ENCODE measurements at places on chromosomes 11 and 22.
A peak's percentile ranks its signal among the peaks of the same experiment; 100 is the strongest.

- DNase-seq: no peak
Observed at GRCh38 chr11:1880746-1881441, 10.8 kb downstream of the PRR33 start.

- no peak for DNase-seq
Observed at GRCh38 chr11:68287419-68287818, 15.6 kb upstream of the C11orf24 start.

- no peak for DNase-seq
Observed at GRCh38 chr22:33975841-33976240, 55.6 kb upstream of the LARGE1 start.

GRCh38 chr22:21818487-21819182 lies 48.8 kb downstream of the MAPK1 start:
- DNase-seq: no peak

DNA sequence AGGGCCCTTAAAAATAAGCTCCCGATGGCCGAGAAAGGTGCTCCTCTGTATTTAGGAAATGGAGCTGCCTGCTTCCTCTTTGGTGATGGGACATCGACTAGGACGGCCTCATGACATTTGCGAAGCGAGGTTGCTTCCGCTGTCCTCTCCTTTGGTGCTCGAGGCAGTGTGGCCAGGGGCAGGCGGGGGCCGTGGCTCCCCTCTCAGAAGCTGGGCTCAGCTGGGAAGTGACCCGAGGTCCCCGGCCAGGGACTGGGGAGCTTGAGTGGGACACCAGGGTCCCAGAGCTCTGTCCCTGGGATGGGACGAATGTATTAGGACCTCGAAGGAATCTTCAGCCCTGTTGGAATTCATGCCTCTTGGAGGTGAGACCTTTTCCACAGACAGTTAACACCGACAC lies 151.1 kb downstream of the CTTN start:
- no peak for DNase-seq

DNA sequence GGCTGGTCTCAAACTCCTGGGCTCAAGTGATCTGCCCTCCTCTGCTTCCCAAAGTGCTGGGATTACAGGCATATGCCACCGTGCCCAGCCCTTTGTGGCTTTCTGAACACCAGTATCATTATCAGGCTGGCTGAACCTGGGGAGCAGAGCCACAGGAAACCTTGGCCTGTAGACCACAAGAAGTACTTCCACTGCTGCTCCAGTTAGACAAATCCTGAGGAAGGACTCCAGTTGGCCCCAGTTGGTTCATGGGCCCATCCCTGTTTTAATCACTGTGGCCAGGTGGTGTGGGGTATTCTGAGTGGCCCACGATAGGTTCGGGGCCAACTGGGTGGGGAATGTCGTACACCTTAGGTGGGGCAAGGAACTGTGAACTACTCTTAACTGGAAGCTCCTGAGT lies 5.5 kb upstream of the DUSP18 start:
- no peak for DNase-seq

GRCh38 chr11:61176446-61176845 lies 15.2 kb upstream of the VPS37C start:
- DNase-seq: no peak

GRCh38 chr11:111632516-111633220 lies 30.4 kb downstream of the SIK2 start:
- no peak for DNase-seq

DNA sequence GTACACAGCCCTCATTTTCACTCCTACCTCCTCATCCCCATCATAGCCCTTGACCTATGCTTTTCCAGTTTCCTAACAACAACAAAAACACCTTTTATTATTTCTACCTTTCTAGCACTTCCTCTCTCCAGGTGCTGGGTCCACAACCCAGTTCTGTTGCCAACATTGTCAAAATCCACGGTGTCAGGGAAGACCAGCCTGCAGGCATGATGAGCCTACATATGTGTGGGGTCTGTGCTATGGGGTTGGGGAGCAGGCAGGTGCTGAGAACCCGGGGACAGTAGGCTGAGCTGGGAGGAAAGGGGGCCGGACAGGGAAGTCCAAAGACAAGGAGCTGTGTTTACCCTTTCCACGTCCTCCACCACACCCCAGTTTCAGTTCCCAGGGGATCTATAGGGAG lies 711 bp upstream of the ZPR1 start:
- DNase-seq: no peak

- DNase-seq: no peak
Observed at GRCh38 chr11:76174330-76174729, 32.0 kb downstream of the WNT11 start.

DNA sequence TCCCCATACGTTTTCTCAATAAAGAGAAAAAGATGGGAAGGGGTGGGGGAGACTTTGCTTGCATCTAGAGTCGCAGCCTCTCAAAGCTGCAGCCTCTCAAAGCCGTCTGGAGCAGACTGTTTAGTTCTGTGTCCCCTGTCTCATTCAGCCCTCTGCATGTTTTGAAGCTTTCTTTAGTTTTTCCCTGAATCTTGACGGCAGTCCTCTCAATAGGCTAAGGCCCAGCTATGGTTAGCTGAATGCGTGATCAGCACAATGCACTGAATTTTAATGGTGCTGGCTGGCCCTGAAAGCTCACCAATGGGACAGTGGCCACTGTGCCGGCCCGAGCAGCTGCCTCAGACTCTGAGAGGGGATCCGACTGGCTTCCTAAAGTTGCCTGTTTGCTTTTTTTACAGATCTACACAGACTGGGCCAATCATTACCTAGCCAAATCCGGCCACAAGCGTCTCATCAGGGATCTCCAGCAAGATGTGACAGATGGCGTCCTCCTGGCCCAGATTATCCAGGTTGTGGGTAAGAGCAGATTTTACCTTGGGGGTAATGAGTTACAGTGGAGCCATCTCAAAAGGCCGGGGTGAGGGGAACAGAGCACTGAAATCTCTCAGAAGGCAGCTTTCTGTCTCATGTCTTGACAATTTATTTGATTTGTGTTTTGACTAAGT lies 119.6 kb downstream of the NAV2 start:
- no peak for DNase-seq

GRCh38 chr11:61897387-61898246 lies 6.3 kb upstream of the FADS3 start:
- peak; percentile 46 for DNase-seq

DNA sequence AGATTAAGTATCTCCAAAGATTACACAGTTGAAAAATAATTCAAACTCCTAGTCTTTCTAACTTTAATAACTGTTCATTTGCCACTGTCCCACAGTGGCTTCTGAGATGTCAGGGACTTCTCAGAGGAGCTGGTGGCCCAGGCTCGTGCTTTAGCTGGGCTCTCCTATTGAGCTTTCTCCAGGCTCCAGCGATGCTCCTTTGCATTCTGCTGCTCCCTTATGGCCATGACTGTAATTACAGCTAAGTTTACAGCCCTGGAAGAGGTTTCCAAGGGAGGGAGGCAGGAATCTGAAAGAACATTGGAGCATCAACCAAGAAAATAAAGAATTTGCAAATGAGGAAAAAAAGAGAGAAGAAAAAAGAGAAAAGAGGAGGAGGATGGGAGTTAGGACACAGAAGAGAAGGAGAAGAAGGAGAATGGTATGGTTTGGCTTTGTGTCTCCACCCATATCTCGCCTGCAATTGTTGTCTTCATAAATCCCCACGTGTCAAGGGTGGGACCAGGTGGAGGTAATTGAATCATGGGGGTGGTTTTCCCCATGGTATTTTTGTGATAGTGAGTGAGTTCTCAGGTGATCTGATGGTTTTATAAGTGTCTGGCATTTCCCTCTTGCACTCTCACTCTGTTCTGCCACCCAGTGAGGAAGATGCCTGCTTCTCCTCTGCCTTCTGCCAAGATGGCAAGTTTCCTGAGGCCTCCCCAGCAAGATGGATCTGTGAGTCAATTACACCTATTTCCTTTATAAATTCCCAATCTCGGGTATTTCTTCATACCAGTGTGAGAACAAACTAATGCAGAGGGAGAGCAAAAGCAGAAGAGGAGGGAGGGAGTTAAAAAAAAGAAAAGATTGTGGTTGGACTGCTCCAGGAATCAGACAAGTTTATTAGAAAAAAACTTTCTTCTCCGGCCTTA lies 857.0 kb downstream of the KCNA4 start:
- peak; percentile 72 for DNase-seq

- no peak for DNase-seq
Observed at GRCh38 chr22:33873186-33873585, 47.1 kb downstream of the LARGE1 start.

DNA sequence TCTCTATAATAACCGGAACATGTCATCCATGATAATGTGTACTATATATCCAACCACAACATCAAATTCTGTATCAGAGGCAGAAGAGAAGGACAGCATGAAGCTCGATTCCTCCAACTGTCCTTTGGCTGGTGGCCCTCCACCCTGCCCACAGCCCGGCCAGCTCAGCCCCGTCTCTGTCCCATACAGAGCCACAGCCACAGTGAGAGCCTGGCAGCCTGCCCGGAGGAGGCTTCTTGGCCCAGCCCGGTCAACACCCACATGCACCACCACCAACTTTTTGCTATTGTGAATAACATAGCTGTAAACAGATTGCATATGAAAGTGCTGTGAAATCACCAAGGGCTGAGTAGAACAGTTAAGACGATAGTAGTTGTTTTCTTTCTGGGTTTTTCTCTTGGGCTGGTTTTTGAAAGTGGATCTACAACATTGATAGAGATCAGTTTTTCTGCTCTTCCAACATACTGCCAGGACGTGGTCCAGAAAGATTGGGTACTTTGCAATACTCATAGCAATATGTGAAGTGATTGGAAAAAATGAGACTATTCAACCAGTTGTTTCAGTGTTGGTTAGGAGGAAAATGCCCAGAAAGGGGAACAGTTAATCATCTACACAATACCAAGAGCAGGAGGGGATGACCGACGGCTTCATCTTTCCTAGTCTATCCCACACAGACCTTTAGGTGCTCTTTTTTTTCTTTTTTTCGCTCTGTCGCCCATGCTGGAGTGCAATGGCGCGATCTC lies 6.9 kb upstream of the TUBA8 start:
- DNase-seq: peak; percentile 18

DNA sequence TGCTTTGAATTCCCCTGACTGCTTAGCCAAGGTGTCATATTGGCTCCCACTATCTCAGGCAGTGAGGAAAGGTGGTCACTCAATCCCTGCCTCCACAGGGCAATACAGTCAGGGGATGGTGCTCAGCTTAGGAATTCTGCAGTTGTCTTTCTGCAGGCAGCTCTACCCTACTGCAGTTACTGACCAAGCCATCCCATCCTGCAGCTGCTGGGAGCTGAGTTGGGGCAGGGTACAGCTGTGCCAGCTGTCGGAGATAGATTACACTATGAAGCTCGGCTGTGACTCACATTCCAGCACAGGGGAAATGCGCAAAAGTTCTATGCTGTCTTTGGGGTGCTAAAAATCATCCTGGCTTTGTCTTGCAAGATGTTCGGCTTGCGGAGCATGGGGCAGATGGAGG lies 4.4 kb upstream of the DAGLA start:
- DNase-seq: no peak

DNA sequence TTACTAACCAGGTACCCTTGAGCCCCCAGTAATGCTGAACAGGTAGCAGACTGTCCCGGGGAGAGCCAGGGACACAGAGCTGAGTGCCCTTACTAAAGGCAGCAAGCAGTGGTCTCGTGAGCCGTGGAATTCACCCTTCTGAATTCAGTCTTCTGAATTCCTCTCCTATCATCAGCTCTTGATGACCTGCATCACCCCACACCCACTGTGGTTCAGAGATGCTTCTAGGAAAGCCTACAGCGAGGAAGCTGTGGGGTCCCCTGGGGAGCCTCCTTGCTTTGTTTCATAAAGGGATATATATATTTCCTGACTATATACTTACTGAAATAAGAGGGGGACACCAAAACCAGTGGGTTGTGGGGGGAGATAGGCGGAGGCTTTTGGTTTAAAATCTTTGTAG lies 2.6 kb downstream of the SPATA19 start:
- DNase-seq: no peak

- no peak for DNase-seq
Observed at GRCh38 chr11:128565881-128566280, 21.5 kb downstream of the ETS1 start.

DNA sequence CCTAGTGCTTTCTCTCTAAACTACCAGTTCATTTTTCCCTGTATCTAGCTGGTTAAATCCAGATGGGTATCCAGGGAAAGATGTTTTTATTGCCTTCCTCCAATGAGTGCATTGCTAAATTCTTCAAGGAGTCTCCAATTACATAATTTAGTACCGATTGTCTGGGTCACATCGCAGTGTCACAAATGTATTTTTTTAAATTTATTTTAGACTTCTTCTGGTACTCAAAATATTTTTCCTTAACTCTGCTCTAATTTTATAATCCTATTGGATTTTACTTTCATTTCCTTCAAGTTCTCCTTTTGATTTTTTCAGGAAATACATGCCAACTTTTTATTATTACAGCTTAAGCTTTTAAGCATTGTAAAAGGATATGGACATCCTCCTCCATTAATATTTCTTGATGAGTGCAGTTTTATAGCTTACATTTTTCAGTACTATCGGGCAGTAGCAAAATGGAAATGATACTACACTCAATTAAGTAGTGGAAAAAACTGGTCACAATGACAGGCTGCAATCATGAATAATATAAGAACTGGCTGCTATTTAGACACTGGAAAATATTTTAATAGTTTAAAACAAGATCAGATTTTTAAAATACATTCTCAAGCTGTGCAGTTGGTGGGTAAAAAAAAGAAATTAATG lies 20.3 kb downstream of the BBOX1 start:
- DNase-seq: no peak

- DNase-seq: no peak
Observed at GRCh38 chr11:124278261-124278660, 22.1 kb downstream of the OR8G5 start.

- peak; percentile 92 for DNase-seq
Observed at GRCh38 chr11:13440100-13440855, 22.7 kb downstream of the BTBD10 start.

DNA sequence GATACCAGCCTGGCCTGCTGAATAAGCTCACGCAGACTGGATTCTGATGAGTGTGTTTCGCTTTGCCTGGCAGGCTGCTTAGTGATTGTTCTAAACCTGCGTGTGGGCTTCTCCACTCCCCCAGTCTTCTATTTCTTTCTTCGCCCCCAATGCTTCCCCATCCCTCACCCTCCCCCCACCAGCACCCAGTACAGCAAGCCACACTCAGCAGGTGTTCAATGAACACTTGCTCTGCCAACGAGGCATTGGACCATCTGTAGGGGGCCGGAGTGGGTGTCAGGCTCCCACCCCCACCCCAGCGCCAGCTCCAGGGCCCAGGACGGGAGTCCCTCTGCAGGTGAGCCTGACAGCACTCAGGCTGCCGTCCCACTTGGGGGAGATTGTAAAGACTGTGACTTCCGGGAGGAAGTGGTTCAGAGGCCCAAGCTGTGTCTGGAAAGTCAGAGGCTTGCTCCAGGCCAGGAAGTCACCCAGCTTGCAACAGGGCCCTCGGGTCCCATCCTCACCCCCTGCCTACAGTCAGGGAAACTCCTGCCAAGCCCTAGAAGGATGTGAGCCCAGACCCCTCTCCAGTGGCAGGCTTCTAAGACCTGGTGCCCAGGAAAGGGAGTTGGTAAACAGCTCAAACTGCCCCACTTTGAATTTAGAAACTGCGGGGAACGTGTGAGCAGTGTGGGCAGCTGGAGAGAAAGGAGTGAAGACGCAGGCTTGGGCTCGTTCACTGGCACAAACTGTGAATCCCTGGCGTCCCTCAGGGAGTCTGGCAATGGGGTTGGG lies 66.3 kb upstream of the PRDM11 start:
- no peak for DNase-seq

GRCh38 chr11:84642500-84642899 lies 984.6 kb downstream of the DLG2 start:
- no peak for DNase-seq
